A549 treated with CpdA at 1 μM for 4 hours (cell line): ENCODE measurements at places on chromosomes 11 and 22. TPM values are rescaled to one million over a fixed set of nuclear protein-coding genes. Genes with fewer than 3 reads are reported as not detected.

The SMC1B gene
- 0.02 to 0.04 TPM in 2 of 5 replicates, not detected in the others for total RNA-seq

The NLRP6 gene
- total RNA-seq = not detected in 5 replicates

The ARHGEF17 gene
- total RNA-seq = 10.9 to 13.7 TPM (median 12.1 TPM) in 5 replicates

The RAG2 gene
- not detected in 5 replicates for total RNA-seq

The C22orf15 gene
- total RNA-seq = not detected in 5 replicates

The OTOG gene
- total RNA-seq = not detected in 5 replicates

The POGLUT3 gene
- 9.4 to 12.7 TPM (median 11.2 TPM) in 5 replicates for total RNA-seq
